ENCODE measurements at places on chromosomes 4 and X. TPM values are rescaled to one million over a fixed set of nuclear protein-coding genes. Genes with fewer than 3 reads are reported as not detected.

The RBPJ gene
- 207 TPM for total RNA-seq

GRCh38 chrX:55709735-55710134 is 7.8 kb upstream of the RRAGB start:
- no peak for DNase-seq

DNA sequence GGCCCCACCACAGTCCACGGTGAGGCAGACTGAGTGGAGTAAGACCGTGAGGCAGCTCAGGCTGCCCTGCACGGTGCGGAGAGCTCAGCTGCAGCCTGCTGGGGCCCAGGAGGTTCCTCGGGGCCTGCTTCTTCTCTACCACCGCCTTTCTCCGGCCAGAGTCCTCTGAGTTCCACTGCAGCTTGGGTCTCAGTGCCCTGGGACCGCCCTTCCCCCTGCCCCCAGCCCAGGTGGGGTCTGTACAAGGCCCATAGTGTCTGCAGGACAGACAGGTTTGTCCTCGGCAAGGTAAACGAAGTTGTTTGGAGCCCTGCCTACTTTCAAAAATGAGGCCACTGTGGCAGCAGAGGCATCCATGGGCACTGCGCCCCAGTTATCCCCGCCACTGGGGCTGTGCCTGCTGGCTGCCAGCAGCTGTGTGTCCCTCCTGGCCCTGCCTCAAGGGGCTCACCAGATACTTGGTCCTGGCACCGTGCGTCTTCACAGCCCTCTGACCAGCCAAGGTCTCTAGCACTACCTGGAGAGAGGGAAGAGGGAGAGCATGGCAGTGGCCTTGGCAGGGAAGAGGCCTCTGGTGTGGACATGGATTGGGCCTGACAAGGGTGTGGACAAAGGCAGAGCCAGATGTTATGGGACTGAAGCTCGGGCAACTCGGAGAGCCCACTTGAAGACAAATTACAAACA is 4.0 kb downstream of the IRAK1 start:
- DNase-seq = no peak

GRCh38 chr4:173449380-173449717 is 50.4 kb upstream of the SCRG1 start:
- peak; percentile 97 for DNase-seq

The XK gene
- total RNA-seq = not detected

The TXK gene
- not detected for total RNA-seq

The DOCK11 gene
- total RNA-seq = 0.88 TPM

The SPANXD gene
- total RNA-seq = not detected

The CXXC4 gene
- total RNA-seq = 1.9 TPM

DNA sequence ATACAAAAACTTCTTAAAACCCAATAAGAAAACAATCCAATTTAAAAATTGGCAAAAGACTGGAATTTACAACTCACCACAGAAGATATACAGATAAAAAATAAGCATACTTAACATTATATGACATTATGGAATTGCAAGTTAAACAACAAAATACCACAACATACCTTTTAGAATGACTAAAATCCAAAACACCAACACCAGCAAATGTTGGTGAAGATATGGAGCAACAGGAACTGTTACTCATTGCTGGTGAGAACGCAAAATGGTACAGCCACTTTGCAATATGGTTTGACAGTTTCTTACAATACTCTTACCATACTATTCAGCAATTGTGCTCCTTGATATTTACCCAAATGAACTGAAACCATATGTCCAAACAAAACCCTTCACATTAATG is 112.4 kb downstream of the ADGRL3 start:
- DNase-seq = no peak

The USP17L26 gene
- not detected for total RNA-seq

- DNase-seq = no peak
These were observed 102.1 kb upstream of the TENM3 start for GRCh38 chr4:182141061-182141460.

The MAGEA12 gene
- total RNA-seq = not detected

DNA sequence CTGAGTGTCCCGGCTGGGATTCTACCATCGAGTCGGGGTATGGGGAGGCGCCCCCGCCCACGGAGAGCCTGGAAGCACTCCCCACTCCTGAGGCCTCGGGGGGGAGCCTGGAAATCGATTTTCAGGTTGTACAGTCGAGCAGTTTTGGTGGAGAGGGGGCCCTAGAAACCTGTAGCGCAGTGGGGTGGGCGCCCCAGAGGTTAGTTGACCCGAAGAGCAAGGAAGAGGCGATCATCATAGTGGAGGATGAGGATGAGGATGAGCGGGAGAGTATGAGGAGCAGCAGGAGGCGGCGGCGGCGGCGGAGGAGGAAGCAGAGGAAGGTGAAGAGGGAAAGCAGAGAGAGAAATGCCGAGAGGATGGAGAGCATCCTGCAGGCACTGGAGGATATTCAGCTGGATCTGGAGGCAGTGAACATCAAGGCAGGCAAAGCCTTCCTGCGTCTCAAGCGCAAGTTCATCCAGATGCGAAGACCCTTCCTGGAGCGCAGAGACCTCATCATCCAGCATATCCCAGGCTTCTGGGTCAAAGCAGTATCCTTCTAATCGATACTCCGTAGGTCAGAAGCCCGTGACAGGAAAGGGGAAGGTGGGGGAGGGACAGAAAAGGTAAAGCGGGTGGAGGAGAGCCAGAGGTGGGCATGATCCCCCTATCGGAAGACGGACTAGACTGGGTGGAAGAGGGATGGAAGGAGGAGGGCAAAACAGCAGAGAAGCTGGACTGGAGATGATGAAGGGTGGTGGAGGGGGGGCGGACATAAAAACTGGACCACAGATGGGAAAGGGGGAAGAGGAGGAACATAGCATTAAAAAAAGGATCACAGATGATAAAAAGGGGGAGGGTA is 828 bp downstream of the TSPYL2 start:
- no peak for DNase-seq

The CCSER1 gene
- 16.9 TPM for total RNA-seq

The SLITRK2 gene
- total RNA-seq = not detected

DNA sequence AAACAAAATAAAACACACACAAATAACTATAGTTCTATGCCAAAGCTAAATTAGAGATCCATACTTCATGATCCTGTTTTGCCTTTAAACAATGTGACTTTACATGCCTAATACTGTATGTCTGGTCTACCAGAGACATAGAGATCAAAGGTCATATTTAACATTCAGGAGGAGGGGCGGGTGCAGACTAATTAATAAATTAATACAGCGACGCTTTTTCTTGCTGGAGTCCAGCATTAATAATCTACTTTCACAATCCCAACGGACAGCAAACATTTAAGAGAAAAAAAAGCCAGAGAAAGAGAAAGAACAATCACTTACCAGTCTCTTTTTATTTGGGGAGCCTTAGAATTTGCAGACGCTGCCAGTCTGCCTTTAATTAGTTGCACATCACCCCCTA is 509 bp downstream of the CXXC4 start:
- DNase-seq = peak; percentile 40

The FDCSP gene
- not detected for total RNA-seq

DNA sequence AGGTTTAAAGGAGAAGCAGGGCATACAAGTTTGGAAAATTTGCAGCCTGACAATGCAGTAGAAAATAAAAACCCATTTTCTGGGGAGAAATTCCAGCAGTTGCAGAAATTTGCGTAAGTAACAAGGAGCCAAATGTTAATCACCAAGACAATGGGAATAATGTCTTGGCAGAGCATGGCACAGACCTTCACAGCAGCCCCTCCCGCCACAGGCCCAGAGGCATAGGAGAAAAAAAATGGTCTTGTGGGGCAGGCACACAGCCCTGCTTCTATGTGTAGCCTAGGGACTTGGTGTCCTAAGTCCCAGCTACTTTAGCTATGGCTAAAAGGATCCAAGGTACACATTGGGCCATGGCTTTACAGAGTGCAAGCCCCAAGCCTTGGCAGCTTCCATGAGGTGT is 65.7 kb downstream of the SPOCK3 start:
- DNase-seq = no peak

DNA sequence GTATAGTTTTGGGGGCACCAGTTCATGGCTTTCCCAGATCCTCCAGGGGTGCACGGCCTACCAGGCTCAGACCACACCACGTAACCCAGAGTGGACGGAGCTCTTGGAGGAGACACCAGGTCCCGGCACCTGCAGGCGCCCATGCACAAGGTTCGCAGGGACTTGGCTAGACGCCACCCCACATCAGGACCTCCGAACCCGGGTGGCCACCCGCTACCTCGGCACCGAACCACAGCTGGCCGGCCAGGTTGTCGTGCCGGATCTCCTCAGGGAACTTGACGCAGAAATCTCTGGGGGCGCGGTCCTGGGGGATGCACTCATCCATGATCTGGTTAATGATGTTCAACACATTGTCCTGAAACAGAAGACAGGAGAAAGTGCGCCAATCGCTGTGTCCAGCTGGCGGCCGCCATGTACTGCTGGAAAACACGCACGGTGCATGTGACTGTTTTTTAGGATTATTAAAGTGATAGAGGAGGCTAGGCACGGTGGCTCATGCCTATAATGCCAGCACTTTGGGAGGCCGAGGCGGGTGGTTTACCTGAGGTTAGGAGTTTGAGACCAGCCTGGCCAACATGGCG is 77.1 kb downstream of the ZFYVE28 start:
- DNase-seq = no peak

GRCh38 chr4:181507938-181508337 is 735.3 kb upstream of the TENM3 start:
- DNase-seq = no peak

The MEPE gene
- total RNA-seq = not detected

DNA sequence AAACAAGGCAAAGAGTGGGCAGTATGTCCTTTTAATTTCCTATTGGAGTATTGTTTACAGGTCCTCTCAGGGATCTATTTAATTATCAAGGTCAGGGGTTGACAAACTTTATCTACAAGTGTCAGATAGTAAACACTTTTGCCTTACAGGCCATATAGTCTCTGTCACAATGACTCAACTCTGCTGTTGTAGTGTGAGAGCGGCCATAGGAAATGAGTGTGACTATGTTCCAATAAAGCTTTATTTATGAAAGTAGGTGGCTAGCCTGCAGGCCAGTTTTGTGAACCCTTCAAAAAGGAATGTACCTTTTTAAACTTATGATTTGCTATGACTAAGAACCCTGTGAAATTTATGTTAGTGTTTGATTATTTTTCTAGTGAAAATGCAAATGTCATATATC is 156.1 kb downstream of the GPAT3 start:
- no peak for DNase-seq

GRCh38 chr4:87185146-87185870 is 35.1 kb downstream of the KLHL8 start:
- DNase-seq = peak; percentile 58

- peak; percentile 44 for DNase-seq
These were observed 10.0 kb downstream of the QRFPR start for GRCh38 chr4:121370729-121371325.

DNA sequence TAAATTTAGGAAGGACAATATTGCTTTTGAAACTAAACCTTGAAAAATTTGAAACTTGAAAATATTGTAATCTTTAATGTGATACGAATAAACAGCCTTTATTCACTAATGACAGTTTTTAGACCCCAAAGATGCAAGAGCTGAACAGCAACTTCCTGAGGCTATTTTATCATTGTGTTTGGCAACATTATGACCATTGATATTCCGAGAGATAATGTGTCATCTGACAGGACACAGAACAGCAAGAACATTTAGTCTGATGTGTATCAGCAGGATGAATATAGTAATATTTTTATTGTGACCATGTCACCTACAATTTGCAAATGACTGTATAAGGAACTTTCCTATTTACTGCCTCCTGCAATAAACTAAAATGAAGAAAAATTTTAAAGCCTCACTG is 316.0 kb downstream of the ADAM29 start:
- DNase-seq = no peak

- no peak for DNase-seq
These were observed 23.3 kb upstream of the LNX1 start for GRCh38 chr4:53614591-53614990.

The NR0B1 gene
- total RNA-seq = not detected

DNA sequence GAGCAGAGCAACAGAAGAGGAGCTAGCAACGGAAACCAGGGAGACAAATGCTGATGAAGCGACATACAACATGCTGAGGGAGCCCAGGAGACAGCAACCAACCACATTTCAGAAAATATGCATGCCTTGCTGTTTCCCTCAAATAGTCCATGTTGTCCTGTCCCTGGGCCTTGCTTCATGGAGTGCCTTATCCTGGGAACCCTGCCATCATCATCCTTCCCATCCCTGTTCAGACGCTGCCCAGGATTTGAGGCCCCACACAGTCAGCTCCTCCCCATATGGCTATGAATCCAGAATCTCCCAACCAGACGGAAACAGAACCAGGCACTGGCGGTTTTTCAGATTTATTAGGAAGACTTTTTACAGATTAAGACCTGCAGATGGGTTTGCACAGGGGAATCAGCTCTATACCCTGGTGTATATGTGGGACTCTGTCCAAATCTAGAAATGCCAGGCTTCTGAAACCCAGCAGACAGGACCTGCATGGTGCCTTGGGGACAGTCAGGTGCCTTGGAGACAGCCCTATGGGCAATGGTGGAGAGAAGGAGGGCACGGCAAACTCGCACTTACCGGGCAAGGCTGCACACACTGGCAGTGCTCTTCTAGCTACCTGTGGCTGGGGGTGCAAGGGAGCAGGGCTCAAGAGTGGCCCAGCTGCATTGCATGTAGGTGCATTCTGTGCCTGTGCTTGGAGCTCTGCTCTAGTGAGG is 199.7 kb upstream of the MAMLD1 start:
- DNase-seq = no peak

DNA sequence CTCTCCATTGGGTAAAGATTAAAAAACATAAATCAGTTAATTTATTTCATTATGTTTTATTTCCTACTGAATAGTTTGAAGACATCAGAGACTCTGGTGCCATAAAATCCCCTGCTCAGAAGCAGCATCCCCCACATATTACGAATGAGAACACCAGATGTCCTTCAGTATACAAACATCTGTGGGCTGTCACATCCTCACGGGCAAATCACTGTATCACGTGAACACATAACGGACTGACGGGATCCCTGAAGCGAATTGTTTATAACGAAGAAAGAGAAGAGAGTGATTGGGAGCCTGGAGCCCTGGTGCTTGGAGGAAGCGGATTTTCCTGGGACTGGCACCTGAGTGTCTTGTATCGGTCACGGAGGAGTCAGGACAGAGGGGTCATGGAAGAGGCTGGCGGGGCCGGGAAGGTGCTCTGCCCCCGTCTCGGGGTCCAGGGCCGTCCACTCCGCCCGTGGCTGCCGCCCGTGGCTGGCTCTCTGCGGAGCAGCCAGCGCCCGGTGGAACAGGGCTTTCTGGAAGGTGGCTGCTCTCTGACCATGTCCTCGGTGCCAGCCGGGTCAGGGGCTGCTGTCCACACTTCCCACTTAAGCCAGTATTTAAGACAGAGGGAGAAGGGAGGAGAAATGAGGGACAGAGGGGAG is 452.7 kb upstream of the FAT1 start:
- no peak for DNase-seq
